Smooth muscle cell of the umbilical artery (primary cell): ENCODE measurements at places on chromosomes 3 and 15. TPM values are rescaled to one million over a fixed set of nuclear protein-coding genes. Genes with fewer than 3 reads are reported as not detected.

Gene LRTM1
- not detected in 2 replicates for total RNA-seq

Gene CCR8
- not detected in 2 replicates for total RNA-seq

Gene CFAP91
- total RNA-seq: 1.8 TPM in 1 of 2 replicates, not detected in the other

Gene ROPN1
- not detected in 2 replicates for total RNA-seq

Gene PP2D1
- total RNA-seq: not detected in 2 replicates

Gene PRR23E
- not detected in 2 replicates for total RNA-seq

Gene CHD2
- total RNA-seq: 72.5 and 92.7 TPM in 2 replicates

Gene MKRN3
- total RNA-seq: under 0.01 TPM in 1 of 2 replicates, not detected in the other

Gene ZNF502
- 4.9 and 5.9 TPM in 2 replicates for total RNA-seq

Gene ONECUT1
- not detected in 2 replicates for total RNA-seq

Gene RETNLB
- not detected in 2 replicates for total RNA-seq

Gene WDR49
- 0.09 TPM in 1 of 2 replicates, not detected in the other for total RNA-seq

Gene GPR171
- not detected in 2 replicates for total RNA-seq

Gene CATSPER2
- total RNA-seq: 0.89 and 9.6 TPM in 2 replicates

Gene GPR149
- not detected in 2 replicates for total RNA-seq

Gene EXD1
- under 0.01 TPM in 1 of 2 replicates, not detected in the other for total RNA-seq

Gene MYRIP
- total RNA-seq: 0.05 TPM in 1 of 2 replicates, not detected in the other

Gene CLDN18
- total RNA-seq: not detected in 2 replicates

Gene ACOX2
- 7.0 and 13.4 TPM in 2 replicates for total RNA-seq

Gene CCDC39
- not detected in 2 replicates for total RNA-seq

Gene GABRR3
- not detected in 2 replicates for total RNA-seq

Gene NDN
- total RNA-seq: 62.5 and 94.7 TPM in 2 replicates

Gene ISLR
- 5.3 and 10.4 TPM in 2 replicates for total RNA-seq

Gene SCG5
- 30.9 TPM in 2 replicates for total RNA-seq

Gene CACNA2D2
- total RNA-seq: 0.05 TPM in 1 of 2 replicates, not detected in the other
